ELR (cell line): ENCODE measurements at places on chromosomes 3 and 15.

GRCh38 chr3:127772827-127773751, 49.2 kb downstream of the MGLL start:
- no peak for DNase-seq

GRCh38 chr3:45644791-45645201, 44.4 kb upstream of the SACM1L start:
- peak; percentile 97 for DNase-seq

DNA sequence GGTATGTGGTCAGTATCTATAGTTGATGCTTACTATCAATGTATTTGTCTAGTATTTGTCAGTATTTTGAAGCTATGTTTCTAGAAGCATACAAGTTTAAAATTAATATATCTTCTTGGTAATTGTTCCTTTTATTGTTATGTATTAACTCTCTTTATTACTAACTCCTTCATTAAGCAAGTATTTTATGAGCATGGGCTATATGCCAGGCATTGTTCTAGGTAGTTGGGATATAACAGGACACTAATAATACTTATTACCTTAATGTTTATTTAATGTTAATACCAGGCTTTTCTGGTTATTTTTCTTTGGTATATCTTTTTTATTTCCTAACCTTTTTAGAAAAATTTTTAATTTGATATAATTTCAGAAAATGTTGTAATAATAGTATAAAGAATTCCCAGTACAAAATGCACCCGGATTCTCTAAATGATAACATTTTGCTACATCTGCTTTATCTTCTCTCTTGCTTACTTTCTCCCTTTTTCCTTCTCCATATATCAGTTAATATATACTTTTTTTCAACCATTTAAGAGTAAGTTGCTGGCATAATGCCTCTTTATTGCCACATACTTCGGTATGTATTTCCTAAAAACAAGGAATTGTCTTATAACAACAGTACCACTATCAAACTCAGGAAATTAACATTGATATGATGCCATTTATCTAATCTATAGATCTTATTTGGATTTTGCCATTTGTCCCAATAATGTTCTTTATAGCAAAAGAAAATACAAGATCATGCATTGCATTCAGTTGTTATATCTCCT, 30.9 kb downstream of the LRRC49 start:
- DNase-seq, result no peak

GRCh38 chr3:37982331-37982730, 8.3 kb upstream of the VILL start:
- DNase-seq, result no peak

DNA sequence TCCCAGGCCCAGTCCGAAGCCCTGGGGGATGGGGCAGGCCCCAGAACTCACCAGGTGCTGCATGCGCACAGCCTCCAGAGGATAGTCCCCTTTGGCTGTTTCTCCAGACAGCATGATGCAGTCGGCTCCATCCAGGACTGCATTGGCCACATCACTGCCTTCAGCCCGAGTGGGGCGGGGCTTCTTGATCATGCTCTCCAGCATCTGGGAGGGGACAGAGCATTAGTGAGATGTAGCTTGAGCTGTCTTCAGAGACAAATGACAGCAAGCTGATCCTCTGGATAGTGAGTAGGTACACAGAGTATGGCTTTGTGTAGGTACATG, 9.1 kb upstream of the GRAMD2A start:
- DNase-seq, result no peak

DNA sequence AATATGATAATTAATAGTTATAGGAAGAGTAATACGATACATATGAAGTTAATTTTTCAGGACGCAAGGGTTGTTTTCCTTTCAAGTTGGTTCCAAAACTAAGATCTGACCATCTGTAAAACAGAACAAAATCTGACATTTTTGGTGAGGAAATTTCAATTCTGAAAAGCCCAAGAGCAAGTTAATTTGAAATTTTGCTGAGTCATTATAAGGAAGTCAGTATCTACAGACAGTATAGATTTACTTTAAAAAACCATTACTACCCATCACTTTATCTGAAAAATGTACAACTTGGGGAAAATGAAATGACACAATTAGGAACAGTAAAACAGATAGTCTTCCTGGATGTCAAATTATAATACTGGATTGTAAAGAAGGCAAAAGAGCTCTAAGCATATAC, 12.5 kb downstream of the INTS14 start:
- no peak for DNase-seq

- DNase-seq, result peak; percentile 52
Measured at GRCh38 chr15:80645494-80646065, 49.5 kb upstream of the ABHD17C start.

DNA sequence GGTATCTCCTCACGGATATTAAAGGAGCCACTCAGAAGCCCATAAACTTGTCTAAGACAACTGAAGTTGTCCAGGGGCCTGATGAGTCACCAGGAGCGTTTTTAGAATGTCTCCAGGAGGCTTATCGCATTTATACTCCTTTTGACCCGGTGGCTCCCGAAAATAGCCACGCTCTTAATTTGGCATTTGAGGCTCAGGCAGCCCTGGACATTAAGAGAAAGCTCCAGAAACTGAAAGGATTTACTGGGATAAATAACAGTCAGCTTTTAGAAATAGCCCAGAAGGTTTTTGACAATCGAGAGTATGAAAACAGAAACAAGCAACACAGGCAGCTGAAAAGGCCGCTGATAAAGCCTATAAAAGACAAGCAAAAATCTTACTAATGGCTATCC, 4.1 kb downstream of the DET1 start:
- DNase-seq, result peak; percentile 44

DNA sequence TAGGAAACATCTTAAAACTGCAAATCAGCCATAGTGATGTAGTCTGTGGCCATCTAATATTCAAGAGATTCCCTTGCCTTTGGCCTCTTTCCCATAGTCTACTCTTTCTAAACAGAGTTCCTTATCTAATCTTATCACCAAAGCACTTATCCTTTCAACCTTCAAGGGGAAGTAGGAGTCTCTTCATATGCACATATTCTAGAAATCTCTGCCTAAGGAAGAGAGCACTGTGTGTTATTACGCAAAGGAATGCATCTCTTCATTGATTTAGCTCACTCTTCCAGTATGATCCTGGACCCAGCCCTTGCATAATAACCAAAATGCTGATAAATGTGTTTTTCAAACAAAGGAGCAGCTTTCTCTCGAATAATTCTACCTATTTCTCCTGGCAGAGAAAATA, 253.7 kb upstream of the TPRG1 start:
- DNase-seq, result no peak

GRCh38 chr3:126480206-126480605, 4.5 kb upstream of the ZXDC start:
- DNase-seq, result no peak

GRCh38 chr3:31713816-31714215, 181.1 kb downstream of the STT3B start:
- DNase-seq, result no peak

DNA sequence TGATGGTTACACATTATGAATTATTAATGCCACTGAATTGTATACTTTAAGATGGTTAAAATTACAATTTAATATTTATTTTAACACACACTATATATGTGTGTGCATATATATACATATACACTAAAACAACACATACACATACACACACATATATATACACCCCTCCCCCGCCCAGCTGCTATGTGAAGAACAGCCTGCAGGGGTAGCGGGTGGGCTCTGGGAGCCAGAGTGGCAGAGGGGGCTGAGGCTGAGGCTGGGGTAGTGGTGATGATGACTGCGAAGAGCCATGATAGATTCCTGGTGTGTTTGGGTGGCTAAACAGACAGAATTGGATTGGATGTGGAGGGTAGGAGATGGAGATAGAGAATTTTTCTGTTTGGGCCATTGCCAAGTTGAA, 39.4 kb upstream of the APEH start:
- no peak for DNase-seq

- DNase-seq, result no peak
Measured at GRCh38 chr15:52480990-52481389, 47.7 kb downstream of the MYO5A start.

- DNase-seq, result no peak
Measured at GRCh38 chr3:180977498-180977897, 12.0 kb downstream of the DNAJC19 start.

- DNase-seq, result no peak
Measured at GRCh38 chr15:95470529-95470928, 860.0 kb upstream of the NR2F2 start.

GRCh38 chr3:25558121-25558520, 106.6 kb downstream of the TOP2B start:
- no peak for DNase-seq

GRCh38 chr15:61080221-61081026, 148.7 kb downstream of the RORA start:
- no peak for DNase-seq

- no peak for DNase-seq
Measured at GRCh38 chr3:23275061-23275460, 71.9 kb downstream of the UBE2E2 start.

GRCh38 chr3:61186030-61186429, 65.2 kb downstream of the FHIT start:
- no peak for DNase-seq

DNA sequence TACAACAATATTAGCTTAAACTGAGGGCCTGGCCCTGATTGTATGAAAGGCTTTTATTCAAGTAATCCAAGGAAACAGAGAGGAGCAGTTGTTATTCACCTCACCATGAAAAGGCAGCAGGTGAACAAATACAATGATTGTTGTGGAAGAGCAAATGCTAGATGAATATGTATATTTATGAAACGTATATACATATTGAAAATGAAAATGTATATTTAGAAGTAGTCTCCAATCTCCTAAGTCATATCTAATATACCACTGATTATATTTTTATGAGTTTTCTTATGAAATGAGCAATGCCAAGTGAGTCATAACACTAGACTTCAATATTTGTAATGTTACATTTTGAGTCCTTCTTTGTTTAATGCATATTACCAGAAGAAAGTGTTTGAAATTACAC, 116.2 kb upstream of the KCNMB2 start:
- DNase-seq, result peak; percentile 3

GRCh38 chr15:75843678-75844581, 683 bp downstream of the UBE2Q2 start:
- peak; percentile 58 for DNase-seq

DNA sequence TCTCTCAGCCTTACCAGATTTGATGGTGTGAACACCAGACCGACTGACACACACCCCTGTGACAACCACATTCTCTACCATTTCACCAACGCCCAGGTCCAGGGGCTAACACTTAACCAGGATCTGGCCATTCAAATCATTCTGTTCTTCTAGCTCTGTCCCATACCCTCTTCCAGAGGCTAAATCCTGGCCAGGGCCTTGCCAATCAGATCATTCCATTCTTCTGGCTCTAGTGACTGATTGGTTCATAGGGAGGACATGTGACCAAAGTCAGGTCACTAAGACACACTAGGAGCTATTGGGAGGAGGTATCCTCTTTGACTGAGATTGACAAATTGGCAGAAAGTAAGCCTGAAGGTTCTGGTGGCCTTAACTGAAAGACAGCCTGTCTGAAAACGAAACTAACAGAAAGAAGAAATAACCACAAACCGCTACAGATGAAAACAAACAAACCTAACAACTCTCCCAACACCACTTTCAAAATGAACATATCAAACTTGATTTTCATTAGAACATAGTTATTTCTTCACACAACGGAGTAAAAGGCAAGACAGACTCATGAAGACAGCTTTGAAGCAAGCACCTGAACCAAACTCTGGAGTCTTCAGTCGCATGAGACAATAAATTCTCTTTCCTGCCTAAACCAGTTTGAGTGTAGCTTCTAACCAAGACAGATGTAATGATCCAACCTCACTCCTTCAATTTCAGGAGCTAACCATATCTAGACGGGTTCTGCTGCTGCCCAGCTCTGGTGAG, 68.5 kb downstream of the TRANK1 start:
- DNase-seq, result no peak

DNA sequence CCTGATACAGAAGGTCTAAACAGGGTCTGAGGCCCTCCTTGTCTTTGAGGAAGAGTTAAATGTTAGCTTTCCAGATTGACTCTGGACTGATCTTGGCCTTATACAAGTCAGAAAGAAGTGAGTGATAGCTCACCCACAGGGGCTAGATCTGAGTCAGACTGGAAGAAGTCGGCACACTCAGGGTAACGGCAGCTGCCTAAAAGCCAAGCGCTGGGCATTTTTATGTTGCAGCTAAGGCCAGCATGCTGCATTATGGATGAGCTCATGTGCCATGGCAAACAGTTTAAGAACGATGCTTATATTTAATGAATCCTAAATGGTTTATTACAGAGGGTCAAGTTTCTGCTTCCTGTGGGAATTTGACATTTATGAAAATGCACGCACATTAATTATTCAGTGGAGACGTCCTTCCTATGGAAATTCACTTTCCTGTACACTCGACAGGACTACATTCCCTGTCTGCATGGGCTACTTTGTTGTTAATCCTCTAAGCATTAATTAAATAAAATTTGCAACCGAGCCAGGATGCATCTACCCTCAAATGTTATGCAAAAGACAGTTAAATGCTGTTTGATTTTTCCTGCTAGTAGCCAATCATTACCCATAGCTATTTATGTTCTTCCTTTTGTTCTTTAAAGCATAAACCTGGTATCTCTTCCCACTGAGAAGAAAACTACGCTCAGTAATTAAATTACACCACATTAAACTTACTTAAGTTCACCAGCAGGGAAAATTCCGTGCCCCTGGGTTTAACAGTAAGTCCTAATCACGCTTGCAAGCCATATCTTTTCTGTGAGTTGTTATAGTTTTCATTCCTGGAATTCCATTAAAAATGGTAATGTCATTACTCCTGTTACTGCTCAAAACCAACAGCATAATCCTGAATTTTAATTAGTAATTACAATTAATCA, 762.7 kb upstream of the CFAP20DC start:
- no peak for DNase-seq

GRCh38 chr3:183555541-183556081, at the start of gene KLHL6:
KLHL6 (minus strand) TSS chr3:183555706; CDS start chr3:183555653, 53 bp downstream.
- DNase-seq, result no peak

GRCh38 chr3:18758047-18758704, 333.0 kb upstream of the SATB1 start:
- DNase-seq, result peak; percentile 25

DNA sequence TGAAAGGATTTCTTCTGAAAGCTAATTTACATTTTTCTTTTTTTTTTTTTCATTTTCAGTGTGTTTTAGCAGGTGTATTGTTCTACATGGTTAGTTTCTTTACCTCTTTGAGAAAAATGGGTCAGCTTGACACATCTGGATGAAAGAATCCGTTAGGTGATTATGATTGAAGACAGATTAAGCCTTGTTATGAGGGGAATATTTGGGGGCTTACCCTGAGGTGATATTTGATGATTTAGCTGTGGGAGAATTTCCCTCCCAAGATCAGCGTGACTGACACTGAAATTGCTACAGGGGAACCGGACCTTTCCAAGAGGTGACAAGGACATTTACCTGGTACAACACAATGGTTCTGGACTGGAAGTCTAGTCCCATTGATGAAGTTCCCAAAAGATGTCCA, 147.5 kb downstream of the NFKBIZ start:
- no peak for DNase-seq
